Kidney epithelial cell (primary cell): ENCODE measurements at places on chromosomes 12 and 14. TPM values are rescaled to one million over a fixed set of nuclear protein-coding genes. Genes with fewer than 3 reads are reported as not detected.

- no peak for DNase-seq
Measured at GRCh38 chr14:21852061-21852664, 178.5 kb upstream of the OR4E1 start.

GRCh38 chr14:38623661-38624060 lies 367.8 kb upstream of the CLEC14A start:
- no peak for DNase-seq

DNA sequence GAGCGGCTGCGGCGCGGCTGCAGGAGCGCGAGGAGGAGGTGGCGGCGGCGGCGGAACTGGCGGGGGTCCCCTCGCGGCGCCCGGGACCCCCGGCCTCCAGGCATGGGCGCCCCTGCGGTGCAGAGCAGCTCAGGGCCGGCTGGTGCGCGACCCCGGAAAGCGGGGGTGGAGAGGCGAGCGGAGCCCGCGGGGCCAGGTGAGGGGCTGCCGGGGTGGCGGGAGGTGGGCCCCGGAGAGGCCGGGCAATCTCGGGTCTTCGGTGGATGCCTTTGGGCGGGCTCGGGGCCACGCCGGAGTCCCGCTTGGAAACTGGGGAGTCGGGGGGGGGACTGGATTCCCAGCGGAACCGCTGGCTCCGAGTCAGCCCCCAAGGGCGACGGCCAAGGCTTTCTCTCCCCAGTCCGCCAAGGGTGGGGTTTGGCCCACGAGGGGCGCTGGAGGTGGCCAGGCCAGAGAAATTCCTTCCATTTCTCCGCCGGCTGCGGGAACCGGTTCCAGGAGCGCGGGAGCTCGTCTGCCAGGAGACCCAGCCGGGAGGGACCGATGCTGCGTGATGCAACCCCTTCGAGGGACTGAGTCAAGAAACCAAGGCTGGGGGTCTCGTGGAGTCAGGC lies 13.9 kb upstream of the NR4A1 start:
- no peak for DNase-seq

DNA sequence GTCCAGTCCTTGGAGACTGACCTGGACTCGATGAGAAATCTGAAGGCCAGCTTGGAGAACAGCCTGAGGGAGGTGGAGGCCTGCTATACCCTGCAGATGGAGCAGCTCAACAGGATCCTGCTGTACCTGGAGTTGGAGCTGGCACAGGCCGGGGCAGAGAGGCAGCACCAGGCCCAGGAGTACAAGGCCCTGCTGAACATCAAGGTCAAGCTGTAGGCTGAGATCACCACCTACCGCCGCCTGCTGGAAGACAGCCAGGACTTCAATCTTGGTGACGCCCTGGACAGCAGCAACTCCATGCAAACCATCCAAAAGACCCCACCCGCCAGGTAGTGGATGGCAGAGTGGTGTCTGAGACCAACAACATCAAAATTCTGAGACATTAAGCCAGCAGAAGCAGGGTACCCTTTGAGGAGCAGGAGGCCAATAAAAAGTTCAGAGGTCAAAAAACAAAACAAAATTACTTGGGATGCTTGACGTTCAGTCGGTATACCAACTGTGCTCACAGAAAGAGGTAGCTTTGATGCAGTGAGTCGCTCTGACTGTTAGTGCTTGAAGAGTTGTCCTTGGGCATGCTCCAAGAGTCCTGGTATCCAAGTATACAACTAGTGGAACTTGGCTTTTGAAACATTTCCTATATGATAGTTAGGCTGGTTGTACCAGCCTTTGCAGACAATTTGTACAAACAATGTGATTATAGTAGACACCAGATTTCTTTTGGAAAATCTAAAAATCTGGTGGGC lies 4.8 kb downstream of the MED6 start:
- DNase-seq: no peak

- peak; percentile 16 for DNase-seq
Measured at GRCh38 chr12:29782285-29782870, 1.4 kb downstream of the TMTC1 start.

DNA sequence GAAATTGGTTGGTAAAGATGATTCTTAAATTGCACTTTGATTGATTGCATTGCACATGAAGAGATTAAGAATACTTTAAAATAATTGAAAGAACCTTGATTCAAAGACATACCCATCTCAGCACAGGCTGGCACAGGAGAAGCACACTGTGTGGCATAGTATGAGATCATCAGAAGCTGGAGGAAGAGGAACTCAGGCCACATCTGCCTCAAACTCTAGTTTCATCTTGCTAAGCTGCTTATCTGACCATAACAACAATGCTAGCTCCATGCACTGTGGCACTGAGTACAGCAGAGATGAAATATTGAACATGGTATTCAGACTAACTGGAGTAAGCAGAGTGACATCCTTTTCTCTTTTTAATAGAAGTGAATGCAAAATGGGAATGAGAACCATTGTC lies 99.1 kb downstream of the TBC1D30 start:
- DNase-seq: no peak

- DNase-seq: no peak
Measured at GRCh38 chr12:101713059-101713682, 15.7 kb downstream of the CHPT1 start.

DNA sequence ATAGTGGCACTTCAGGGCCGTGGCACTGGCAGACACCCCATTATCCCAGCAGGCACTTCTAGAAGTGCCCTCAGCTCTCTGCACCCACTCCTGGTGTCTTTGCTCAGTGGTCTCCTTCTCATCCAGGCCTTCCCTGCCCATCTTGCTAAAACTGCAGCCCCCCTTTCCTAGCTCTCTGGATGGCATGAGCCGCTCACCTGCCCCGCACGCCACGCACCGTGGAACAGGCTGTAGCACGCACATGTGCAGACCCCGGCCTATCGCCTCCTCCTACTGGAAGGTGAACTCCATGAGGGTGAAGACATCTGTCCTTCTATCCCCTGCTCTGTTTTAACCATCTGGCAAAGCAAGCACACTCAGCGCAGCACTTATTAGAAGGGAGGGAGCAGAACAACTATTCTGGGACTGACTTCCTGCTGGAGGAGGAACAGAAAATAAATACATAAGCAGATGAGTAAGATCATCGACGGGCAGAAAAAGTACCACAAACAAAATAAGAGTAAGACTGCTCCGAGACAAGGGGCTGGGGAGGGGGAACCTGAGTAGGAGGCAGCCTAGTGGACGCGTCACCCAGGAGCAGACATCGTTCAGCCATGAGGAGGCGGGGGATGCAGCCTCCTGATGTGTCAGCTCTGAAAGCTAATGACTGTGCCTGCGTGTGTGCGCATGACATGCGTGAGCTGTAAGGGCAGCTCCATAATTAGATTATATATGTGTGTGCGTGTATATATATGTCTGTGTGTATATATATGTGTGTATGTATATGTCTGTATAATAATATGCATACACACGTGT lies 7.8 kb upstream of the FZD10 start:
- DNase-seq: no peak

- DNase-seq: no peak
Measured at GRCh38 chr12:31370531-31371255, 44.7 kb upstream of the SINHCAF start.

- no peak for DNase-seq
Measured at GRCh38 chr14:55000381-55000780, 26.5 kb downstream of the WDHD1 start.

- no peak for DNase-seq
Measured at GRCh38 chr12:67460388-67460787, 188.2 kb upstream of the DYRK2 start.

DNA sequence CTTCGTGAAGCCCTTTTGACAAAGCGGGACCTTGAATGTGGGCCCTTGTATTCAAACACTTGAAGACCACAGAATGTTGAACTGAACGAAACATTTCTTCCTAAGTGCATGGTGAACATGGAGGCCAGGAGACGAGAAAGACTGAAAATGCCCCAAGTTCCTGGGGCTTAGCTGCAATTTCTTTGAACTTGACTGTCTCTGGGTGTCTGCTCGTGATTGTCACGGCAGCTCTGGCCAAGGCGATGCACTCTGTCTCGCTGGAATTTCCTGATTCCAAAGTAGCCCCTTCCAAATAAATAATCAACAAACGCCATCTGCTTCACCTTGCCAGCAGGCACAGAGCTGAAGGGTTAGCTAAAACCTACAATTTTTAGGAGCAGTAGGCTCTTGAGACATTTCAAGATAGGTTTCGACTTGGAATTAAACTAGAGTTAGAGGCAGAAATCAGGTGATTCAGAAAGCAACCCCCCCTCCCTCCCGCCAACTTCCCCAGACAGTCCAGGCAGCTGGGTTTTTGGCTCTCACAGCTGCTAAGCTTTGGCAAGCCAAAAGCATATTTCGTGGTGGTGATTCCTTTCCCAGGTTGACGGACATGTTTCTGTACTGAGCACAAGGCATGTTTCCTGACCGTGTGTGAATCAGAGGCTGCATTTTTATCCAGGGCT lies 13.5 kb upstream of the IRF2BPL start:
- DNase-seq: no peak

DNA sequence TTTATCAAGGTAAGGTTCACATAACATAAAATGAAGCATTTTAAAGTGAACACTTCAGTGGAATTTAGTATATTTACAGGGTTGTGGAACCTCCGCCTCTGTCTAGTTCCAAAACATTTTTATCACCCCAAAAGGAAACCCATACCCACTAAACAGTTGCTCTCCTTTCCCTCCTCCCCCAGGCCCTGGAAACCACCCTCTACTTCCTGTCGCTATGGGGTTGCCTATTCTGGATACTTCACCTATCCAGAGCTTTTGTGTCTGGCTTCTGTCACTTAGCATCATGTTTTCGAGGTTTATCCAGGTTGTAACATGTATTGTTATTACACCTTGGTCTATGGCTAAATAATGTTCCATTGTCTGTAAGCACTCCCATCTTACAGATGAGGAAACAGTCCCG lies 27.7 kb upstream of the ZFP36L1 start:
- DNase-seq: no peak

DNA sequence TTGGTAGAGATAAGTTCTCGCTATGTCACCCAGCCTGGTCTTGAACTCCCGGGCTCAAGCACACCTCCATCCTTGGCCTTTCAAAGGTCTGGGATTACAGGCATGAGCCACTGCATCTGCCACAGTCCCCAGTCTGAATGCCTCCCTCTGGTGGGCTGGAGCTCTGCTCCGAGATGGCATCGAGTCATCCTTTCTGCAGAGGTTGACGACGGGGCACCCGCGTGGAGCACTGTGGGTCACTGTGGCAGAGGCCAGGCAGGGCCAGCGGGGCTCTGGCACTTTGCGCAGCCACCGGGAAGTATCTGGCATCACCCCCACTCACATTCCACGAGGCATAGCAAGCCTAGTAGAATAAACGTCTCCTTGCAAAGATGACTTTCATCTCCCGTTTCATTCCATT lies 163.3 kb upstream of the DIO3 start:
- no peak for DNase-seq

GRCh38 chr12:99495799-99496198 lies 151.8 kb upstream of the GARIN6 start:
- no peak for DNase-seq

- DNase-seq: no peak
Measured at GRCh38 chr12:47548401-47548800, 157.4 kb downstream of the RPAP3 start.

- DNase-seq: no peak
Measured at GRCh38 chr14:45868377-45868776, 615.4 kb upstream of the MIS18BP1 start.

DNA sequence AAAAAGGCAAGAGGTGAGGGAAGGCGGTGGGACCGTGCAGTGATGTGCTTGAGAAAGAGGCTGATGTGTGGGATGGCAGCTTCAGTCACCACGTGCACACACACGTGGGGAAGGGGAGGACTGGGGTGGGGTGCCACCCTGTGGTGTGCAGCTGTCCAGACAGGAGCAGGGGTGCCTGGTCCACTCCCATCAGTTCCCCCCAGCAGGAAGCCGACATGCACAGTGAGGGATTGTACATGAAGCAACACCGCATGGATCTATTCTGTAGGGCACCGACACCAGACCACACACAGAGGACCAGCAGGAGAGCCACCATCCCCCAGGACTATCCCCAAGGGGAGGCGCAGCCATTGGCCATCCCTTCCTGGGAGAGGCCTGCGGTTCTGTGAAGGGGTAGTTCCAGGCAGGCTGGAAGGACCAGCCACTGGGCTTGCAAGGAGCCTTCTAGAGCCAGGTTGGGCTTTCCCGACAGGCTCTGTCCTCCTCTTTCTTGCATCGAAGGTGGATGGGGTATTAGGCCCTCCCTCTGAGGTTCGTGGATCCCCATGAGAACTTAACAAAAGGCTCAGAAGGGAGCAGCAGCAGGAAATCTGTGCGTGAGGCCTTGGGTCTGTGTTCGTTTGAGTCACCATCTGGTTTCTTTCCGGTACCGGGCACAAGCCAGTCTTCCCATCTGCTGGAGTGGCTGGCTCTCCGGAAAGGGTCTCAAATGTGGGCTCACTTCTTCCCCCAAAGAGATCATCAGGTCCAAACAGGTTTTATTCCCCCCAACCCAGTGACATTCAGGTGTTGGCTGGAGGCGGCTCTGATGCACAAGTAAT lies 59.8 kb downstream of the PLEKHG3 start:
- DNase-seq: no peak

TOMM20L gene
- not detected in 2 replicates for total RNA-seq

ZNF705A gene
- total RNA-seq: not detected in 2 replicates

ADCY6 gene
- total RNA-seq: 24.3 and 26.2 TPM in 2 replicates

NCKAP5L gene
- total RNA-seq: 24.1 and 27.6 TPM in 2 replicates

USP15 gene
- 33.8 and 37.5 TPM in 2 replicates for total RNA-seq

GNB3 gene
- total RNA-seq: 0.34 and 0.38 TPM in 2 replicates

DENND5B gene
- total RNA-seq: 7.6 and 7.9 TPM in 2 replicates

OLR1 gene
- not detected in 2 replicates for total RNA-seq

CCDC38 gene
- 0.07 TPM in 1 of 2 replicates, not detected in the other for total RNA-seq

BCAT1 gene
- total RNA-seq: 89.1 and 103 TPM in 2 replicates
